H7 (cell line): ENCODE measurements at places on chromosomes 3 and 15.
A peak's percentile ranks its signal among the peaks of the same experiment; 100 is the strongest.

DNA sequence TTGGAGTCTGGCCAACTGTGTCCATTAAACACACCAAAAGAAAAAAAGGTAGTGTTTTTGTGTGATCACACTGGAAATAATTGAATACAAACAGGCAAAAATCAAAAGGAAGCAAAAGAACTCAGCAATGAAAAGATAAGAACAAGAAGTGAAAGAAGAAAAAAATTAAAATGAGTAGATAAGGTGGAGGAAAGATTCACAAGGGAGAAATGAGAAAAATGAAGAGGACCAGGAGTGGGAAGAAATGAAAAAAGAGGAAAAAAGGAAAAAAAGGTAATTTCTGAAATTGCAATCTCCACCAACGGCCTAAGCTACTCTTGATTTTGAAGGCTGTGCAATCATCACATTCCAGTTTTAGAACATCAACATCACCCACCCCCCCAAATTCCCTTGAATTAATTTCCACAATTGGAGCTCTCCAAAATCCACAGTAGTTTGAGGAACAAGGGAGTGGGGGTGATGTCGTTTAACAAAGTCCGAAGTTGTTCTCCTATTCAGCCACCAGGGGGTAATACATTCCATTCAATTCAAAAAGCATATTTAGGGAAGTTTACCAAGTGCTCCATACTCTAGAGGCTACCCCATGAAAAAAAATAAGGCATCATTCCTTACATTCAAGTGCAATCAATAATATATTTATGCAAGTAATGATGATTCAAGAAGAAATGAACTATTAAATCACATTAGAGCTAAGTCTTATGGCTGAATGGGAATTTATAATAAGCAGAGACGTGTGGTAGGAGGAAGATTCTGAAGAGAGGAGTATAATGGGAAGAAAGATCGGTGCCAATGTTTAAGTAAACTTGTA, 37.4 kb downstream of the ZNF860 start:
- peak; percentile 60 for DNase-seq

- DNase-seq: no peak
Measured at GRCh38 chr3:120102232-120102631, 8.0 kb upstream of the GSK3B start.

DNA sequence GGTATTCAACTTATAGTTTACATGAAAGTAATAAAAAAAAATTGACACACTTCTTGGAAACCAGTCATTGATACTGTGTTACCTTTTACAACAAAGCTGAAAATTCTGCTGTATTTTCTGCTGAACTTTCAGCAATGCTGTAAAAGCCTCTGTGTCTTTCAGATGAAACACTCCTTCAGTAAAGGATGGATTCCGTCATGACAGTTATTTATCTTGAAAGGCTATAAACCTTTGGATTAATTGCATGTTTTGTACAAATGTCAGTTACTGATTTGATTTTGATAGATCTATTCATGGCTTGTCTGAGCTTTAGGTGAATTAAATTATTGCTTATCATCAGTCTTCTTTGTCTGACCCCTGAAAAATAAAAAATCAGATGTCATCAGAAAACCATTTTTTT, 355.1 kb downstream of the NAALADL2 start:
- DNase-seq: no peak

DNA sequence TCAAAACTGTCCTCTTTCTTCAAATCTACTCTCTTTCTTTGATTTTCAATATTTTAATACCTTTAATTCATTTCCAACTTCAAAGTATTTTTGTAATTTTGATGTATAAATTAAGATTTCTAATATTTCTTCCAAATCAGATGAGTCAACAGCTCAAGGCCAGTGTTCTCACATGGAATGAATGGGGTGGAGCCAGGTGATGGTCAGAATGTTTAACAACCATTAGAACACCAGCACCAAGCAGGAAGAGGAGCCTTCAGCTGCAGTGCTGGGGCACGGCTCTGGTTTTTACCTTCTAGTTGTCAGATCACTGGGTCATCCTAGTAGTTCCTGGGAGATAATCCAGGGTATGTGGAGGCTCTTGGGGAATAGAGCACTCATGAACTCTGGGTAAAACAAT, 494.5 kb upstream of the PDZRN3 start:
- DNase-seq: no peak

DNA sequence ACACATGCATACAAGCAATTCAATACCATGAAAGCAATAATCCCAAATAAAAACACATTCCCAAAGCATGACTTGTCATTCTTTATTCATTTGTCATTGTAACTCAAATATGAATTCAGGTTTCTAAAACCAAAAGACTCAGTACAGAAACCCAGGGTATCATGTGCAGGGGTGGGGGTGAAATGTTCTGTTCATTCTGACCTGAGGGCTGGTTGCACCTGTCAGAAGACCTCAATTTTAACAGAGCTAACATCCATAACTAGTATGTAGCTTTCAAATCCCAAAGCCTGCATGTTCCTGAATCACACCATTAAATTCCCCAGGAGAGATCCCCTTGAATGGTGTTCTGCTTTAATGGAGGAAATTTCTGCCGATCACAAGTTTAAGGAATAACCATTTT, 738.7 kb downstream of the MCTP2 start:
- no peak for DNase-seq

DNA sequence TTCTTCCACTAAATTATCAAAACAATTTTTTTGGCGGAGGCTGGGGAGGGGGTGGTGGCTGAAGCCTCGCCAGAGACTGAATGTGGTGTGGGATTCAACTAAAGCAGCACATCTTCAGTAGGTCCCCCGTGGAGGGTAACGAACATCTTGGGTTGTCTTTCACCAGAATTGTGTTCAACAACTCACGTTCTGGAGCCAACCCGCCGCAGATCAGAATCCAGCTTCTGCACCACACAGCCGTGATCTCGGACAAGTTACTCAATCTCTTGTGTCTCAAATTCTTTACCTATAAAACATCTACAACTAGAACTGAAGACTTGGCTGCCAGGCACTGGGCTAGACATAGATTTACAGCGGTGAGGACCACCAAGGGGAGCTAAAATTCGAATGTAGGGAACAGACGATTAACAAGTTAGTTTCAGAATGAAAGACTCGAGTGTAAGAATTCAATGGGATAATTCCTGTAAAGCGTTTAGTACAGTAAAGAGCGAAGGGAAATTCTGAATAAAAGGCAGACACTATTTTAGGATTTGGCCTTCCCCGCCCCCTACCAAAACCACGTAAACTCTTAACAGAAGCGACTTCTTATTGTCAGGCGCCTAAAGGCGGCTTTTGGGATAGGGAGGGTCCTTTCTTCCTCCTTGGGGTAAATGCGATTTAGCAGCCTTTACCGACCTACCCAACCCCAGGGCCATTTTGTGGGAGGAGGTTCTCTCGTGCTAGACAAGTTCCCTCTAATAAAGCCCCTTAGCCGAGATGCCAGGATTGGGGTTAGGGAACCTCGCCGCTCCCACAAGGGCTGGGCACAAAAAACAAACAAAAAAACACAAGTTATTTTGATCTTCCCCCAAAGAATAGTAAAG, 697 bp upstream of the RAB5A start:
- DNase-seq: no peak

GRCh38 chr3:115533218-115533617, 90.1 kb upstream of the GAP43 start:
- no peak for DNase-seq

- no peak for DNase-seq
Measured at GRCh38 chr3:70546679-70547078, 234.2 kb upstream of the MDFIC2 start.

DNA sequence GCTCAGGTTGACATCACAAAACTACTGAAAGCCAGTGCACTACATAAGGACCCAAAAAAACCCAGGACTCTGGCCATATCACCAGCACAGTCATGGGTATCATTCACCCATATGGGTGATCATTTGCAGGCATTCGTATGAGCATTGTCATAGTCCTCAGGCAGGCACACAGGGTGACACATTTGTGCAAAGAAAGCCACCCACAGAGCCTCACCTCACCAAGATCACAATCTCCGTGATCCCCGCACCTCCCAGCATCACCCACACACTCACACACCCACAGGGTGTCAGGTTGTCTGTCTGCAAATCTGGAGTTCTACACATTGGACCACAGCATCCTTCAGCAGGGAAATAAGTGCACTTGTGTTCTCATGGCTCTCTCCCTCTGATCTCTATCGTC, 166.0 kb upstream of the LPP start:
- no peak for DNase-seq

DNA sequence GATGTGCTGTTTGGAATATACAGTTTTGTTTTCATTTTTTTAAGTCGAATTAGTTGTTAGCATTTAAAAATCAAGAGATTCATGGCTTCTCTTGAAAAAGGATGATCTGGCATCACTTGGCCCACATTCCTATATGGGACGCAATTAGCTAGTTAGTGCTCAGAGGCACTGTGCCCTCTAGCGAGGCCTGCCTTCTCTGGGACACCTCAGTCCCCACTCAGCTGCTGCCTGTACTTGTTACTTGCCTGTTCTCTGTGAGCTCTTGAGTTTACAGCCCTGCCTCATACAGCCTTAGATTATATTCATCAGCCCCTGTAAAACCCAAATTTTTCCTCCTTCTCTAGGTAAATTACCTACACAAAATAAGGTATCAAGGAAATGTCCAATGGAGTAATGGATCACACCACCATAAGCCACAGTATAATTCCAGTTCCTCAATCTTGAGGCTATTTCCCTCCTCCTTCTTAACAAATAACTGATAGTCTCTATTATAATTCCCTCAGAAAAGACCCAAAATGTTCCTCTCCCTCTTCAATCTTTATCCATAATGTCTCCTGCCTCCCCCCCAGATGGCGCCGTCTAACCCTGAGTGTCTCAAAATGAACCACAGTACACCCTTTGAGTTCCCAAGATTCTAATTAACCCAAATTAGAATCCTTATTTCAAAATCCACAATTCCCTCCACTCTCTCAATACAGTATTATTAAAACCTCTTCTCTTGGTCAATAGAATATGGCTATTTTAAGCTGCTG, 2.7 kb downstream of the ZMAT3 start:
- peak; percentile 48 for DNase-seq

GRCh38 chr15:35713733-35714132, 167.8 kb upstream of the DPH6 start:
- no peak for DNase-seq

- no peak for DNase-seq
Measured at GRCh38 chr3:37700466-37701248, 161.0 kb upstream of the CTDSPL start.

GRCh38 chr3:150303768-150304167, 104.3 kb upstream of the TSC22D2 start:
- DNase-seq: no peak

GRCh38 chr3:141326626-141327025, 41.7 kb upstream of the ZBTB38 start:
- DNase-seq: no peak

GRCh38 chr3:42668793-42669217, 15.3 kb downstream of the ZBTB47 start:
- peak; percentile 5 for DNase-seq

DNA sequence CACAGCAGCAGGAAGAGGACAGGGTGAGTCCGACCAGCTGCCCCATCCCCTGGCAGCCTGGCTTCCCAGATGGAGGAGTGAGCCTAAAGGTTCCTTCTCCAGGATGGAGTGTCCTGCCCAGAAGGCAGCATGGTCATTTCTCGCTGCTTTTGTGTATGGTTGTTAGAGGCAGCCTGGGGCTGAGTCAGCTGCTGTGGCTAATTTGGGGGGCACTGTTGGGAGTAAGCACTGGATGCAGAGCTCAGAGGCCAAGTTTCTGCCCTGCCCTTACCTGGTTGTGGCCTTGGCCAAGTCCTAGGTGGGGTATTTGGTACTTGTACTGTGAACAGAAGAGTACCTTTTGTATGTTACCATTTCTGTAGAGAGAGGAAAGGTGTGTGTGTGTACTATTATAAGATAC, 78.6 kb downstream of the ADAMTS7 start:
- no peak for DNase-seq

GRCh38 chr15:55615445-55615844, 27.3 kb upstream of the PYGO1 start:
- DNase-seq: no peak
